RPMI7951 (cell line): ENCODE measurements at places on chromosomes 4 and X. TPM values are rescaled to one million over a fixed set of nuclear protein-coding genes. Genes with fewer than 3 reads are reported as not detected.

Gene CT45A1
- 0.10 TPM in 1 of 2 replicates, not detected in the other for total RNA-seq

Gene USP17L15
- not detected in 2 replicates for total RNA-seq

Gene FGF2
- total RNA-seq, result 3.3 and 4.1 TPM in 2 replicates

Gene GAGE2A
- 1.3 TPM in 1 of 2 replicates, not detected in the other for total RNA-seq

Gene TMPRSS11B
- total RNA-seq, result not detected in 2 replicates

Gene FGF5
- 3.1 and 5.4 TPM in 2 replicates for total RNA-seq

Gene CHRNA9
- total RNA-seq, result 0.48 and 0.59 TPM in 2 replicates

Gene CFP
- total RNA-seq, result 0.10 and 0.12 TPM in 2 replicates

Gene NKAP
- 2.1 and 2.9 TPM in 2 replicates for total RNA-seq

Gene SLC16A2
- 22.2 and 25.4 TPM in 2 replicates for total RNA-seq

Gene FAT1
- 92.8 and 111 TPM in 2 replicates for total RNA-seq

Gene RAB9B
- under 0.01 TPM in 1 of 2 replicates, not detected in the other for total RNA-seq

Gene LUZP4
- total RNA-seq, result 0.10 TPM in 1 of 2 replicates, not detected in the other

DNA sequence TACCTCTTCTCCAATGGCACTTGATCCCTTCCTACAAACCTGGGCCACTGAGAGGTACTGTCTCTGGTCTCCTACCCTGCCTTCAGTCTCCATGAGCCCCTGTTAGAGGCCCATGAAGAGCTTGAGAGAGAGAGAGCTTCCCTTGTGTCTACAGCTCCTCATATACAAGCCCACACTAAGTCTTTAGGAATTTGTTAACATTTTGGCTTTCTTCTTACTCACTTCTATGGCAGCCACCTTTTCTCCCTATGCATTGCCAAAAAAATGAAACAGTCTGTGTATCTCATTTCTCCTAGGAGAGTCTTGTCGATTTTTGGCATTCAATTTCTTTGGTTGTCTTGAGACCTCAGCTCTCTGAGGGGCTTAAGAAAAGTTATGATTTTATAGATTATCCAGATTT lies 90.9 kb upstream of the LNX1 start:
- DNase-seq, result peak; percentile 42

GRCh38 chrX:49101629-49101984 lies 21.9 kb upstream of the WDR45 start:
- DNase-seq, result no peak

DNA sequence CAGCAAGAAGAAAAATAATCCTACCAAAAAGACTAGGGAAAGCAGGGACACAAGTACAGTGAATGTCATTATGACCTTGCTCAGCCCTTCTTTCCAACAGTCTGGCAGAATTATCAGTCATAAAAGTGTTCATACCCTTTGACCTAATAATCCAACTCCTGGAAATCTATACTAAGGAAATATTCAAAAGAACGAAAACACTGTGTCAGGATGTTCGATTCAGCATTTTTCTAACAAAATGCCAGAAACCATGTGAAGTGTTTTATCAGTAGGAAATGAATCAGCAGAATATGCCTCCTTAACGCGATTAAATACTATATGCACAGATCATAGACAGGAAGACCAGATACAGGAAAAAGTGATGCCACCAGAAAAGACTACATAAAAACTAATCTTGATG lies 16.2 kb upstream of the S100G start:
- DNase-seq, result no peak

DNA sequence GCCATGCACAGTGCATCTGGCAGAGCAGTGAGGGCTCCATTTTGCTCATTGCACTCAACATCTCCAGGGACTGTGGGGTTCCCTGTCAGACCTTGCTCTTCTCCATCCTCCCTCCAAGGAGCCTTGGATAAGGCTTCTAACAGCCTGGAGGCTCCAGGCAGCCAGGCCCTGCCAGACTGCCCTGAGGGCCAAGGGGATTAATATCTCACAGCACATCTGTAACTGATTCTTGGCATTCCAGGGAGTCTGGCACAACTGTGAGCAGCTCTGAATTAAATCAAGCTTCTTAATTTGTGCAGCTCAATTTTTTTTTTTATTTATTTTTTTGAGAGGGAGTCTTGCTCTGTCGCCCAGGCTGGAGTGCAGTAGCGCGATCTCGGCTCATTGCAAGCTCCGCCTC lies 224.5 kb upstream of the PGRMC2 start:
- peak; percentile 47 for DNase-seq

DNA sequence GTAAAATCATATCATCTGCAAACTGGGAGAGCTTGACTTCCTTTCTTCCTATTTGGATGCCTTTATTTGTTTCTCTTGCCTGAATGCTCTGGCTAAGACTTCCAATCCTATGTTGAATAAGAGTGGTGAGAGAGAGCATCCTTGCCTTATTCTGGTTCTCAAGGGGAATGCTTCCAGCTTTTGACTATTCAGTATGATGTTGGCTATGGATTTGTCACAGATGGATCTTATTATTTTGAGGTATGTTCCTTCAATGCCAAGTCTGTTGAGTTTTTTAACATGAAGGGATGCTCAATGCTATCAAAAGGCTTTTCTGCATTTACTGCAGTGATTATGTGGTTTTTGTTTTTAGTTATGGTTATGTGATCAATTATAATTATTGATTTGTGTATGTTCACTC lies 2144.6 kb upstream of the TENM3 start:
- DNase-seq, result no peak

GRCh38 chr4:70471897-70472296 lies at the start of gene MUC7:
MUC7 (plus strand) TSS chr4:70472197; CDS start chr4:70474022, 1,825 bp downstream.
- DNase-seq, result no peak

DNA sequence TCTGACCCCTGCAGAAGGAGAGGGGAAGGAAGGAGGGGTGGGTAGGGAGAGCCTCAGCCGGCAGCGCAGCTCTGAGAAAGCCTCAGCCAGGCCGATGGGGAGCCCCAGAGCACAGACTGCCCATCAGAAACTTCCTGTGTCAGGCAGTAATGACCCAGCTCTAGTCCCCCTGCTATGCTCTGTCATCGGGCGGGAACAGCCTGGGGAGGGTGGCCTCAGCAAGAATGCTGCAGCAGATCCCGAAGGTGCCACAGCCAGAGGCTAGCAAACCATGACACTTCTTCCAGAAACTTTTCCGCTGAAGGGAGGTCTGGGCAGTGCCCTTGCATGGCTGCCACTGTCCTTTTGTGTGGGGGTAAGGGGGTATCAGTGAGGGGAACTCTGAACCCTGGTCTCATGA lies 279.0 kb downstream of the BCOR start:
- no peak for DNase-seq

- no peak for DNase-seq
These were observed 18.7 kb downstream of the UBA6 start for GRCh38 chr4:67682266-67682665.

DNA sequence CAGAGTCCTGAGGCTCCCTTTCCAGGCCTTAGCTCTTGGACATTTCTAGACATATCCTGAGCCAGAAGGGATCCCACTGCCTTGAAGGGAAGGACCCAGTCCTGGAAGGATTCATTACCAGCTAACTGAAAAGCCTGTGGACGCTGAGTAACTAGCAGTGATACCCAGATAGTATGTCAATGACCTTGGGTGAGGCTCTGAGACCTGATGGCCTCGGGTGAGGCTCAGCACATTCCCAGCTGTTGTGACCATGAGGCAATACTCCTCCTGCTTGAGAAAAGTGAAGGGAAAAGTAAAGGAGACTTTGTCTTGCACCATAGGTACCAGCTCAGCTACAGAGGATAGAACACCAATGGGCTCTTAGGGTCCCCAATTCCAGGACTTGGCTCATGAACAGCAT lies 268.1 kb downstream of the DKK2 start:
- no peak for DNase-seq

- DNase-seq, result peak; percentile 45
These were observed 113.0 kb downstream of the ARX start for GRCh38 chrX:24902806-24903205.

GRCh38 chr4:7987148-7987989 lies 47.7 kb upstream of the AFAP1 start:
- DNase-seq, result peak; percentile 63

- no peak for DNase-seq
These were observed 78.1 kb downstream of the GALNT7 start for GRCh38 chr4:173246719-173247118.

- DNase-seq, result peak; percentile 14
These were observed 72.6 kb downstream of the PITX2 start for GRCh38 chr4:110550260-110550659.

DNA sequence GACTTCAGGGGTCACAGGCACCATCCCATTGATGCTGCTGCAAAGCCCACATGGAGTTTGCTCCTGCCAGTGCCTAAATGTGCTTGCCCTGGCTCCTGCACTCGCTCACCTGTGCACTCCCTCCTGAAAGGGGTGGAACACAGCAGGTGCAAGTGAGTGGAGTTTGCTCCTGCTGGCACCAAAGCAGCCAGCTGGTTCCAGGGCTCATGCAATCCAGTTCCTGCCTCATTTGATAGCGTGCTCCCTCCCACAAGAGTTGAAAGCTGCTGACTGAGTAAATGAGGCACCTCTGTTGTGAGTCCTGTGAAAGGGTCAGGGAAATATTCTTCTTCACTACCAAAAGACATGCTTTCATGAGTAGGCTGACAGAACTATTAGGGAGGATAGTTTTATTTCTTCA lies 30.5 kb downstream of the CXCL8 start:
- DNase-seq, result no peak

- peak; percentile 2 for DNase-seq
These were observed 26.0 kb downstream of the AMTN start for GRCh38 chr4:70544279-70544868.

DNA sequence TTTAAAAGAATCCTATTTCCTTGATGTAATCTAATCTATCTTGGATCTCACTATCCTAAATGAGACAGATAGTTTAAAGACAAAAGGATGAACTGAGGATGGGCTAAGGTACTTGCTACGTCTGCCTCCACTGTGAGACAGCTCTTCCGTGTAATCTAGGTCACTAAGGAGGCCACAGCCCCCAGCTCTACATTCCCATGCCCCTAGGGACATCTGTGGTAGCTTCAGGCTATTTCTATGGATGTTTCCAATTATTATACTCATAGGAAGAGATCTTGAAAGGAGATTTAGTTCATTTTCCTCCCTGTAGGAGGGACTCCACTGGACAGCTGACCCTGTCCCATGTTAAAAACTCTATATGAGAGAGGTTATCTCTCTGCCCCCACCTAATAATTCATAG lies 140.8 kb upstream of the TRPC5 start:
- no peak for DNase-seq

DNA sequence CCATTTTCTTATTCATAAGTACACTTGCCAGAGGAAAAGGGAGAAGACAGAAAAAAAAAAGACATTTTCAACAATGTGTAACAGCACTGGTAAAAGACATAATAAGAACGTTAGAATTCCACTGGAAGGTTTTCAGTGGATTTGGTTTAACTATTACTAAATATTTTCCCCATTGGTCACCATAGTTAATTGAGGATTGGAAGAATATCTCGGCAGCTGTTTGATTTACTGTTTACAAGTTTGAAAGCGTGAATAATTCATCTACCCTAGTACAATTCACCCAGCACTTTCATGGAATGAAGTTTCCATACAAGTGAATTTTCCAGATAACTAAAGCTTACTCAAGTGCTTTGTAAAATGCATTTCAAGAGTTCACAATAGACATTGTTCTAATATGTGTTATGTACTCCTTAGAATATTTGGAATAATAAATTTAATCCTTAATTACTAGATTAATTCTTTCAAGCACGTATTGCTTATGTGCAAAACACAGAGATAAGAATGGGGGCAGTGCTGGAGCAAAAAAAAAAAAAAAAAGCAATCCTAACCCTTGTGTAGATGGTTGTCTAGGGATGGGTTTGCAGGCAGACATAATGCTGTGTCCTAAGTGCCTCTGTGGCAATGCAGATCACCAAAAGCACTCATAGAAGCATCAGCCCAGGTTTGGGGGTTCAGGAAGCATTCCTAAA lies 57.1 kb downstream of the ENPEP start:
- DNase-seq, result peak; percentile 18

- peak; percentile 60 for DNase-seq
These were observed 769 bp downstream of the TCEAL1 start for GRCh38 chrX:103629318-103630170.

DNA sequence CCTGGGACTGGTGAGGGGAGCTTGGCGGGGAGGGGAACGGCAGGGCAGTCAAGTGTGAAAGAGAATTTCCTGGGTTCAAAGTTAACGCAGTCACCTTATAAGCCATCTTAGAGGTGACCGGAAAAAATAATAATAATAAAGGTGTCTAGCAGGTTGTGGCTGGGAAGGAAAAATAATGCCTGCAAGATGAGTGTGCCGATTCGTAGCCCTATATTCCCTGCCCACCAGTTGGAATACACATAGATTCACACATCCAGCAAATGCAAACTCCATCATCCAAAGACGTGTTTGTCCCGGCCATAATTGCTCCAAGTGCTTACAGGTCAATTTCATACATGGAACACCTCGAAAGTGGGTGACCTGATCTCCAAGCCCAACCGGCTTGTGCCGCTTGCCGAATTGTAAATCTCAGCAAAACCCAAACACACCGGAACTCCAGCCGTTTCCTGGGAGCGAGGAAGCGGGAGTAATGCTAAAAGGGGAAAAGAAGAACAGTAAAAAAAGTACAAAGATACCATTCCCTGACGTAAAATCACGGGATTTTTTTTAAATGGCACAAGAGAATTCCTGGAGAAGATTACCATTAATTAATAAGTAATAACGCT lies 1.3 kb upstream of the FAT1 start:
- peak; percentile 28 for DNase-seq

GRCh38 chr4:180581061-180581460 lies 1662.1 kb upstream of the TENM3 start:
- DNase-seq, result no peak

GRCh38 chrX:153704021-153704526 lies 16.3 kb downstream of the SLC6A8 start:
- DNase-seq, result no peak

DNA sequence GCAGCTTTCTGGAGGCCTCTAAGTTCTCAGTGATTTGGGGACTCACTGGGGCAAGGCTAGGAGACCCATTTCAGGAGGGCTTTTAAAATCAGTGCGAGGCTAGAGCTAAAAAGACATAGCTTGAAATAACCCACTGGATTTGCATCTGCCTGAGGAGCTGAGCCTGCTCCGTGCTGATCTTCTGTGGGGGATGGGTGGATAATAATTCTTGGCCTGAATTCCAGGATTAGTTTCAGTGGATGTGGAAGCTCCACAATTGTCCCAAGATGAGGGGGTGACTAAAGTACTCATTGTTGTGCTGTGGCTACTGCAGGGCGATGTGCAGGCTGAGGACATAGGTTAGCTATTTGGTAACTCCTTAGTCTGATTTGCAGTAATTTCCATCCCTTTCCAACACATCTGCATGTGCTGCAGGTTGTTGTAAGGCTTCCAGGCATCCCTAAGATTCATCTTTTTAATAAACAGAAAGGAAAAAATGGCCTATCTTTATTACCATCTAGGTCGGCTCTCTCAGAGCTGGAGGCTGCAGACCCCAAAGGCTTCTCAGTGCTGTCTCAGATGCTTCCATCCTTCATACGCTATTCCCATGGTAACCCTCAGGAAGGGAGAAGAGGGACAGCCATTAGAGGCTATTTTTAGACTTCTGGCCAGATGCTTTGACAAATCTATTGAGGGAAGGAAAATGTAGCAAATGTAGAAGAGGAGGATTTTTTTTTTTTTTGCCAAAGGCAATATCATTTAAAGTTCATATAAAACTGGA lies 63.4 kb downstream of the GRXCR1 start:
- DNase-seq, result no peak
